ENCODE measurements at places on chromosomes 3 and 15.

- DNase-seq: no peak
Measured at GRCh38 chr15:51328926-51329325, 9.5 kb downstream of the CYP19A1 start.

- DNase-seq: no peak
Measured at GRCh38 chr3:194489736-194490612, 3.2 kb upstream of the ATP13A3 start.

DNA sequence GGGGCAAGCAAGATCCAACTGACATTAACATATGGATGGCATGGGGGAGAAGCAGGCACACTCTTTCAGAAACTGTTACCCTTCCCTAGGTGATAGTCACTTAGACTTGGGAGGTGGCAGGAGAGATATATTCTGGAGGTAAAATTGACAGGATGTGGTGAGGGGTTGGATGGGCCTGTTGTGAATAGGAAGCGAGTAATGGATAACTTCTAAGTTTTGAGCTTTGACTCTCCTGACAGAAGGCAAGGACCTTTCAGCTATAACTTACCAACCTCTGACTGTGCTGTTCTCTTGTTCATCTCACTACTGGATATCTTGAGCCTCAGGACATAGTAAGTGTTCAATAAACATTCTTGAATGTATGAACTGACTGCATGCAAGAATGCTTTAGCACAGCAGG lies 1.9 kb upstream of the PDIA5 start:
- DNase-seq: no peak

- no peak for DNase-seq
Measured at GRCh38 chr3:66527246-66527645, 26.4 kb upstream of the LRIG1 start.

GRCh38 chr3:13517253-13517977 lies 31.5 kb upstream of the FBLN2 start:
- no peak for DNase-seq

DNA sequence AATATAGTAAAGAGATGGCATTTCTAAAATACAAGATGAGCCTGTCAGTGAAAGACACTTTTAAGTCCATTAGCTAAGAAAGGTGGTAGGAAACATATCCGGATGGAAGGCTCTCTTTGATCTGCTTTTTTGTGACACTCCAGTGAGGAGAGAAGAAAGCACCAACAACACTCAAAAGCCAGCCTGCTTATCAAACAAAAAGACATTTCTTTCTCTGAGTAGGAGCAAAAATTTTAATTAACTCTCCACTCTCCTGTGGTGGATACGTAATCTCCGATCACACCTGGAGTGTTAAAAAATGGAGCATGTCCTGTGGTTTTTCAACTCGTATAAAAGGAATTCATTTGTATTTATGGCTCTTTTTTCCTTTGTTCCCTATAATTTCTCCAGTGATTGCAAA lies 65.3 kb downstream of the OXNAD1 start:
- DNase-seq: no peak

GRCh38 chr3:171950373-171950772 lies 89.0 kb upstream of the FNDC3B start:
- no peak for DNase-seq

DNA sequence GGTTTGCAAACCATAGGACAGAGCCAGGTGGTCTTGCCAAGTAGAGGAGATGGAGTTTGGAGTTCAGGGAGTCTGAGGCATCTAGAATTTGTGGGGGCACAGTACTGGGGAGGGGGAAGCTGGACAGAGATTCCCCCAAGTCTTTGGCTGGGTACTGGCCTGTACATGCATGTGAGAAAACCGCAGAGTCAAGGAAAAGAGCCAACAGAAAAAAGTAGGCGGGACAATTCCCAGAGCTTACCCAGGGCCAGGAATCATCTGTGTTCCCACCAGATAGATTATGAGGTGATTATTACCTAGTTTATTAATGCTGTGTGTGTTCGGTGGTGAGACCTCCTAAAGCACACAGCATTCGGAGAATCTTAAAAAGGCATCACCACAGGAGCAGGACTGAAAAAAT lies 11.3 kb downstream of the LYSMD4 start:
- DNase-seq: no peak

DNA sequence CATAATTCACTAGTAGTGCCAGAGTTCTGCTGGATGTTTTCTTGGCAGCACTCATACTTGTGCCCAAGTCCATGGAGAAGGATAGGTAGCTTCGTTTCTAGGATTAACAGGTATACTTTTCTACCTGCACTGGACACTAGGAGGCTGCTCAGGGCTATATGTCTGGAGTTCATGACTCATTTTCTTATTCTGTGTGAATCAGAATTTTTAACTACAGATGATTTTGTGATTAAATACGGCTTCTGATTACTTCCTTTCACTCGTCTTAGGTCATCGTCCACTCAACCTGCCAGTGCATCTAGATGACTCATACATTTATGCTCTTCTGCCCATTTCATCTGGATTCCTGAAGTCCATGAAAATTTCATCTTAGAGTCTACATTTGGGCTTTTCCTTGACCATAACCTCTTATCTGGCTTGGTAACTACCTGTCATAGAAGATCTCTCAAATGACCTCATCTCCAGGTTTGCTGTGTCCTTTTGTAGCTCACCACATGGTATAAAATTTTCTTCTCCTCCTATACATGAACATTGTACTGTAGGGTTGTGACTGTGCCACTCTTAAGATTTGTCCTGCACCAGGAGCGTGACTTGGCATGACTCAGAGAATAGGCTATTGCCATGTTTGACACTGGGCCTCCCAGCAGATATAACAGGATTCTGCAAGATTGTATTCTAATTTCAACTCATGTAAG lies 66.7 kb upstream of the GCSAM start:
- no peak for DNase-seq

DNA sequence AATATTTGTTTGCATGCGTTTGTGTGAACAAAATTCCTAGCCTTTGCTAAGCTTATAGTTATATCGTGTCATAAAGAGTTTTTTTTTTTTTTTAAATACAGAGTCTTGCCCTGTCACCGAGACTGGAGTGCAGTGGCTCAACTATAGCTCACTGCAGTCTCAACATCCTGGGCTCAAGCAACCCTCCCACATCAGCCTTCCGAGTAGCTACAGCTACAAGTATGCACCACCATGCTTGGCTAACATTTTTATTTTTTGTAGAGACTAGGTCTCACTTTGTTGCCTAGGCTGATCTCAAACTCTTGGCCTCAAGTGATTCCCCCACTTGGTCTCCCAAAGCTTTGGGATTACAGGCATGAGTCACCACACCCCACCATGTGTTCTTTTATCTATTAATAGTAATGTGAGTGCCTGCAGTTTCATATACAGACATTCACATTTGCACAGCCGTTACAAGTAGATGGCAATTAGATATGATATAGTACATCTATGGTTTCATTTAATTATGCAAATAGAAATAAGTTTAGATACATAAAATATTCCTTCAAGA lies 848.6 kb downstream of the PDCD6IP start:
- DNase-seq: no peak

- no peak for DNase-seq
Measured at GRCh38 chr15:71812966-71813722, 2.8 kb downstream of the NR2E3 start.

GRCh38 chr3:112476346-112476745 lies 22.9 kb downstream of the BTLA start:
- no peak for DNase-seq

DNA sequence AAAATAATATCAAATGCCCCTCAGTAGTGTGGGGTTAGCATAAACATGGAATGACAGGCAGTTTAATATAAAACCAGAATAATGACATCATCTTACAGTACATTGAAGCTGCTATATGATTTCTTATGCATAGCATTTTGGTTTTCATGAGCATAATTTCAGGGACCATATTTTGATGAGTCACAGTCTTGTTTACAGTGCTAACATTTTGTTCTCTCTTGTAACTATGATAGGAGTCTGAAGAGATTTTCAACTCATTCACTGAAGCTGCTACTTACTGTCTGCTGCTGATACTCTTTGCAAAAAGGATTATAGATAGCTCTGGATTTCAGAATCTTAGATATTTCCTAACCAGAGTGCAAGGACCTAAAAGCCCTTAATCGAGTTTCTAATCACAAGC lies 92.6 kb upstream of the CCDC54 start:
- no peak for DNase-seq

- no peak for DNase-seq
Measured at GRCh38 chr15:85108136-85108535, 126.5 kb downstream of the PDE8A start.

DNA sequence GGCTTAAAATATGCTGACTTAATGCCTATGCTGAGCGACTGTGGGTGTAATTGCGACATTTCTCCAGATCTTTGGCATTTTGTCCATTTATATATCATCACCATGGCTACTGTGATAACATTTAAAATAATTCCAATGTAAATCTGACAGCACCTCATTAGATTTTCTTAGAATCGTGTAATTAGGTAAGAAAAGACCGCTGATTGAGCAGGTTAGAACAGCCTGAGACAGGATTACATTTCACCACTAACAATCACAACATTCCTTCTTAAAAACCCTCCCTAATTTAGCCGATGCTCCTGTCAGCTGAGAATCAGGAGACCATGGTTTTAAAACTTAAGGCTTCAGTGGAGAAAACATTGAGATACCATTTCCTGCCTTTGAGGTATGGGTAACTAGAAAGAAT lies 455.3 kb upstream of the PDZRN3 start:
- no peak for DNase-seq

- no peak for DNase-seq
Measured at GRCh38 chr3:114664006-114664405, 370.2 kb downstream of the TIGIT start.

GRCh38 chr15:79311901-79312553 lies 1.1 kb downstream of the TMED3 start:
- no peak for DNase-seq
